Stimulated activated CD8-positive, alpha-beta memory T cell treated with anti-CD3 and anti-CD28 coated beads, Interleukin-2, amount 100 ng/mL, for 48 hours (primary cell): ENCODE measurements at places on chromosomes 6 and 20.

DNA sequence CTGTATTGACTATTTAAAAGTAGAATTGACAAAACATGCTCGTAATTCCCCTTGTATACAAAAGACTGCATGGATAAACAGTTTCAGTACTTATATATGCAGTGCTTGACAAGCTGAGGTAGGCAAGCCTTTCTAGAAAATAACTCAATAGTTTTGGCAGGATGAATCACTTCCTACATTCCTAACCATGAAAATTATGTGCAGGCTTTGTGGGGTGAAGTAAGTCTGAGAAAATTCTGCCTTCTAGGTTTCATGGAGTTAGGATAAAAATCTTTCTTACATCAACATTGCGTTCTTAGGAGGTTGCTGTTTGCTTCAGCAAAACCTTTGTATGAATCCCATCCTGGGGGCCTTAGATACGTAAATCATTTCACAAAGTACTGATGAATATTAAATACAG is 801.4 kb upstream of the EYS start:
- no peak for DNase-seq

DNA sequence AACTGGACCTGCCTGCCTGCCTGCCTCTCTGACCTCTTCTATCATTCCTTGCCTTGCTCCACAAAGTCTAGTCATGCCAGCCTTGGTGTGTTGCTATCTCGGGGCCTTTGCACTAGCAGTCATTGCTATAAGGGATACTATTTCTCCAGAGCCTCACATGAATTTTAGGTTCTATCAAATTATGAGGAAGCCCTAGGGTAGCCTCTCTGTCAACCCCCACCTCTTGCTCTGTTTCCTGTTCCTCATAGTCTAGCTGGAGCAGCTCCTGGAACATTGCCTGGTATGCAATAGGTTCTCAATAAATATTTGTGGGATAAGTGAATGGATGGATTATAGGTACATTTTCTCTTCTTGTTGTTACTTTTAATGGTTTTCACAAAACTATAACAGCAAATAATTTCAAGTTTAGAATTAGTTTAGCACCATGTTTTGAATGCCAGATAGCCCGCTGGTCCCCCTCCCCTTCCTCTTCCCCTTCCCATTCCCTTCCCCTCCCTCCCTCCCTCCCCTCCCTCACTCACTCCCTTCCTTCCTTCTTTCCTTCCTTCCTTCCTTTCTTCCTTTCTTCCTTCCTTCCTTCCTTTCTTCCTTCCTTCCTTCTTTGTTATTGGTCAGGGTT is 46.9 kb upstream of the DTNBP1 start:
- DNase-seq, result no peak

- DNase-seq, result no peak
These were observed 371.1 kb upstream of the ARID1B start for GRCh38 chr6:156406099-156406498.

DNA sequence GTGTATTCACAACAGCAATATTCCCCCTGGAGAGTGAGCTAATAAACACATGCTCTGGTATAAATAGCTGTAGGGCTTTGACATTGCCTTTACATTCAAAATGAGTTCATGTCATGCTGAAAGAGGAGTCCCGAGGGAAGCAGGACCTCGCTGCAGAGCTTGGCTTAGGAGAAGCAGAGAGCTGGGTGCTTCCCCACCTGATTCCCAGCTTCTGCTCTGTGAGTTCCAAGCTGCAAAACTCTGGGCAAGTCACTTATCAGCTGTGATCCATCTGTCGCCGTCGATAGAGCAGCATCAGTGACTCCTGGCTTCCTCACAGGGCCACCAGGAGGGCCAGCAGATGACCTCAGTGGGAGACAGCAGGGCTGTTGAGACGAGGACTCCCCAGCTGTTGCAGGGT is 241.8 kb downstream of the ANKRD60 start:
- DNase-seq, result no peak

DNA sequence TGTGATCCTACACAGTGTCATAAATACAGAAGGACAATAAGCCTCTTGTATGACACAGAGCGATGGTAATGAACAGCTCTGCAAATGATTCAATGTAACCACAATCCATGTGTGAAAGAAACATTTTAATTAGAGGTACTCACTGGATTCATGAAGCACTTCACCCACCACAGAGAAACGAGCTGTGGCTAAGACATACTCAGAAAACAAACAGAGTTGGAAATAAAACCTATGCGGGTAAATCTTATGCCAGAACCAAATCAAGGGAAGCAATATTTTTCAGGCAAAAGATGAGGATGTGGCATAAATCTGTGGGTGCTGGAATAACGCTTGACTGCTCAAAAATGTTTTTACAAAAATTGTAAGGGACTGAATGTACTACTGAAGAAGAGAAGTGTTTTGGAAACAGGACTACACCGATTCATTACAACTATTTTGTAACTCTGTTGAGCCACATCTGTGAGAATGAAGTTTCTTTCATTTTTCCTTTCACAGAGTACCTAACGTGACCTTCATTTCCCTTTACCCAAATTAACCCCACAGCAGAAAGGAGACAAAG is 112.1 kb downstream of the WDR27 start:
- no peak for DNase-seq

- no peak for DNase-seq
These were observed 103.5 kb downstream of the LAMP5 start for GRCh38 chr20:9617940-9618339.

DNA sequence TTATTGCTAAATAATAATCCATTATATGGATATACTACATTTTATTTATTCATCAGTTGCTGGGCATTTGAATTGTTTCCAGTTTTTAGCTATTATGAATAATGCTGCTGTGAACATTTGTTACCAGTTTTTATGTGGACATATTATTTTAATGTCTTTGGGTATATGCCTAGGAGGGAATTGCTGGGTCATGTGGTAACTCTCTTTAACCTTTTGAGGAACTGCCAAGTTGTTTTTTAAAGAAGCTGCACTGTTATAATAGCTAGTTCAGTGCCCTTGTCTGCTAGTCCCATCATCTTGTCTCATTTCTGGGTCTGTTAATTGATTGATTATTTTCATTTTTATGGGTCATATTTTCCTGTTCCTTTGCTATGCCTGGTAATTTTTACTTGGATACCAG is 56.3 kb downstream of the FOXO3 start:
- no peak for DNase-seq

- DNase-seq, result no peak
These were observed 273.5 kb downstream of the BTBD9 start for GRCh38 chr6:38366234-38366633.

DNA sequence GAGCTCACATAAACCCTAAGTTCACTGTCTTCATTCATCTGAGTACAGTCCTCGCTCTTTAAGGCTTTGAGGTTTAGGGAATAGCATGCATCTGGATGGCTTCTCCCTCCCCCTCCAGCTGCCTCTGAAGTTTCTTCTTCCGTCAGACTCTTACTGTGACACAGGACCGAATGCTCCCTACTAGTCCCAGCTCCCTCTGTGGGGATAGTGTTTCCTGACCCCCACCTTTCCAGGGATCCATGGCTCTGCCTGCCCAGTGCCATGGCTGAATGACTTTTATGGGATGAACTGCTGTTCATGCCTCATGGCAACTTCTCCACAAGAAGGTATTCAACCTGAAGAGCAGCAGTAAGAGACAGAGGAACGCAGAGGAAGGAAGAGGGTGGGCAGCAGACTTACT is 79.8 kb upstream of the EMILIN3 start:
- DNase-seq, result no peak

- DNase-seq, result no peak
These were observed 2.5 kb downstream of the GMNN start for GRCh38 chr6:24777227-24777626.

- DNase-seq, result peak; percentile 31
These were observed 112.6 kb upstream of the RALGAPA2 start for GRCh38 chr20:20824924-20825584.
